ENCODE measurements at places on chromosomes 4 and X.

- DNase-seq: no peak
Observed at GRCh38 chrX:46500054-46500453, 45.2 kb downstream of the ZNF674 start.

- DNase-seq: no peak
Observed at GRCh38 chr4:87103691-87104187, 116.7 kb downstream of the KLHL8 start.

DNA sequence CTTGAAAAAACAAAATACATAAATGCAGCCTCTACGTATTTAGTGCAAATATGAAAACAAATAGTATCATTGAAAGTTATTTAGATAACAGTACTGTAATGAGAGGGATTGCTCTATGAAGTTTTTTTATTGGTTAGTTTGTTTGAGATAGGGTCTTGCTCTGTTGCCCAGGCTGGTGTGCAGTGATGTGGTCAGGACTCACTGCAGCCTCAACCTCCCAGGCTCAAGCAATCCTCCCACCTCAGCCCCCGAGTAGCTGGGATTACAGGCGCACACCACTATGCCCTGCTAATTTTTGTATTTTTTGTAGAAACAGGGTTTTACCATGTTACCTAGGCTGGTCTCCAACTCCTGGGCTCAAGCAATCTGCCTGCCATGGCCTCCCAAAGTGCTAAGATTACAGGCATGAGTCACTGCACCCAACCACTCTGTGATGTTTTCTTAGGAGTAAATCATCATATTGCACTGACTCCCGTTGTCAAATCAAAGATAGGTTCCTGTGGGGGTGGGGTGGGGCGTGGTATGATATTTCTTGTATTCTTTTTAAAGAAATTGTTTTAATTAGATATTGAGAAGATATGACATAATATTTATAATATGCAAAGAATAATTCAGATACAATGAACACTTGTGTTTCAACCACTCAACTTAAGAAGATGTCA lies 75.8 kb downstream of the ATG4A start:
- DNase-seq: no peak

GRCh38 chr4:107037199-107037584 lies 1.1 kb upstream of the DKK2 start:
- DNase-seq: peak; percentile 49

GRCh38 chrX:2614911-2615310 lies 76.2 kb upstream of the CD99 start:
- DNase-seq: no peak

DNA sequence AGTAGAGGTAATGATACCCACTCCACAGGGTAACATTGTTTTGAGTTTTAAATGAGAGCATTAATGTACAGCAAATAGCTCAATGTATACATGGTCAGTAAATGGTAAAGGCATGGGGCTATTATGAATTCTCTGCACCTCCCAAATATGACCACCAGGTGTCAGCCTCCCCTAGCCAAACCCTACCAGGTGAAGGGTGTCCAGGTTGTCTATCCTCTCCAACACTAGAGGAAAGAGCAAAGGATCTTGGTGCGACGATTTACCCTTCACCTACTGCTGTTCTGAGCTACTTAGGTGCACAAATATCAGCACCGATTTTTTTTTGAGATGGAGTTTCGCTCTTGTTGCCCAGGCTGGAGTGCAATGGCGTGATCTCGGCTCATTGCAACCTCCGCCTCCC lies 26.5 kb upstream of the XIAP start:
- peak; percentile 37 for DNase-seq

- DNase-seq: no peak
Observed at GRCh38 chr4:112823156-112823555, 186.2 kb downstream of the LARP7 start.

DNA sequence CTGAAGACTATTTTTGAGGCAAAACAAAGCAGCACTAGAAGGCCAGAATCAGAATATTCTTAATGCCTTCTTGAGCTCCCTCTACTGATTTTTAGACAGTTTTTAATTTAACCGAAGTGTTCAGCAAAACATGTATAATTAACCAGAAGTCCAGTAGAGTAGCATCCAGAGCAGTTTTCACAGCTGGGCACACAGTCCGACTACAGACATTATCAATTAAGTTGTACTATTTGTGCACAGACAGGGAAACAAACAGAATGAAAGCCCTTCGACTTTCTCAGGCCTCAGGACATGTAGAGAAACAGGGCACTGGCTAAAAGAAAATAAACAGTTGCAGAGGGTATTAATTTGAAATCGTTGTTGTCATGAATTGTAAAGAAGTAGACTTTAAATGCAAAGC lies 11.9 kb downstream of the FSTL5 start:
- DNase-seq: no peak

DNA sequence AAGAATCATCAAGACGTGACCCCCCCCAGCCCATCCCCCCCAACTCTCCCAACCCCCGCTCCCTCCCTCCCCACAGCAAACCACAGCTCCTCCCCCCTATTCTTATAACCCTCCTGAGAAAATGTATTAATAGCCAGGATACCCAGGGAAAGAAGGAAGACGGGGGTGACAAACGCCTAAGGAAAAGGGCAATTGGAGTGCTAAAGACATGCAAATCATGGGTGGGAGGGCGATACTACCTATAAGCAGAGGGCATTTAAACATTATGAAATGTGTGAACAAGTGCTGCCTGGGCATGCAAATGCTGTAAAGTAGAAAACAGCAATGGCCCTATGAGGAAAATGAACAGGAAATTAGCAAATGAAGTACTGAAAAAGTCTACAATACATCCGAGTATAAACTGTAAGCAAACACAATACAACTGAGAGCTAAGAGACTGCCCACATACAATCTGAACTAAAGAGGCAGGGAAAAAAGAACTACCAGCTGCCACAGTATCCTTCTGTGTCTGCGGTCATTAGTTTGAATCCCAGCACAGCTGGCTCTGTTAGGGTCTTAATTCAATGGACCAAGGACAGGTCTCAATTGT lies 2.4 kb downstream of the CXXC4 start:
- peak; percentile 61 for DNase-seq

DNA sequence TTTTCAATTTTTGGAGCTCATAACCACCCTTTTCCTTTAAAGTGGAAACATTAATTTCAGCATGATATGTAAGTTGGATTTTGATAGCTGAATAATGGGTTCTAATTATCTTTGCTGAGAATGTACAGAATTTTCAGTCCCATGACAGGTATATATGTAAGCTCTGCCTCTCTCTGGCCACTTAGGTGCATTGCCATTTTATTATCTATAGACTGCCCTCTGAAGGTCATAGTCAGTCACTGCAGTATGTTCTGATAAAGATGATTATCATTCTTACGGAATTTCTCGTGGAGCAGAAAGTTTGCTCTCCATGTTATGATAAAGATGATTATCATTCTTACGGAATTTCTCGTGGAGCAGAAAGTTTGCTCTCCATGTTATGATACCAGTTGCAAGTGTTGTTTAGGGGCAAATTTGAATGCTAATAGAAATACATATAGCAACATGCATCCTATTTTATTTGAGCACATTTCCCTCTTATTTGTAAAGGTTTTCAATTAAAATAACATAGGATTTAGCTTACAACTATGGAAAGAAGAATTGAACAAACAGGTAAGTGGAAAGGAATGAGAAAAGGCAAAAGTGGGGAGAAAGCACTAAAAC lies 10.4 kb downstream of the AFP start:
- DNase-seq: peak; percentile 18

DNA sequence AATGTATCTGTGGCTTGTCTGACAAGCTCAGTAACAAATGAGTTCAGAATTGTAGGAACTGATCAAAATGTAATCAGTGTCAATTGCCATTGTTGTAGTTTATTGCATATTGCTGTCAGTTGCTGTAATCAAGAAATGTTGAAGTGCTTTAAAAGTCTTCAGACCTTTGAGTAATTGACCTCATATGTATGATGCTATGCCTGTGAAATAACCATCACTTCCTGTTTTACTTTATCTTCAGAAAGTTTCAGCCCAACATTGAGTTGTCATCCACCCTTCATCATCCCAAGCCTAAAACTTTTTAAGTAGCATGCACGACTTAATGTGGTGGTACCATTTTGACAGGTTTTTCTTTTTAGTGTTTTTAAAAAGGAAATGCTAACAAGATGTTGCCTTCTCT lies 212.4 kb downstream of the ARHGAP10 start:
- no peak for DNase-seq
